Activated T-cell treated with anti-CD3 and anti-CD28 coated beads, Interleukin-2, amount 50 U/mL, for 72 hours (primary cell): ENCODE measurements at places on chromosomes 1 and 21. TPM values are rescaled to one million over a fixed set of nuclear protein-coding genes. Genes with fewer than 3 reads are reported as not detected.

DNA sequence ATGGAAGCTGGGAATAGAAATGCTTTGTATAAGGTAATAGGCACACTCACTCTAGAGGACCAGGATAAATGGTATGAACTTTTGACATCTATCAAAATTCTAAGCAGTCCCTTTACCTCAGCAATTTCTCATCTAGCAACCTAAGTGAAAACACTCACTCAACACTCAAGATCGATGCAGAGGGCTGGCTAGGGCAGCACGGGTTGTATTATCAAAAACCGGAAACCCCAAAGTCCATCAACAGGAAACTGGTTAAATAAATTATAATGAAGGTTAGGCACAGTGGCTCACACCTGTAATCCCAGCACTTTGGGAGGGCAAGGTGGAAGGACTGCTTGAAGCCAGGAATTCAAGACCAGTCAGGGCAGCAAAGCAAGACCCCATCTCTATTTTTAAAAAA is 9.4 kb downstream of the USP48 start:
- no peak for DNase-seq

GRCh38 chr1:15008783-15009729 is 144.5 kb upstream of the TMEM51 start:
- no peak for DNase-seq

S100A16 gene
- not detected for total RNA-seq

SMCP gene
- not detected for total RNA-seq

DNA sequence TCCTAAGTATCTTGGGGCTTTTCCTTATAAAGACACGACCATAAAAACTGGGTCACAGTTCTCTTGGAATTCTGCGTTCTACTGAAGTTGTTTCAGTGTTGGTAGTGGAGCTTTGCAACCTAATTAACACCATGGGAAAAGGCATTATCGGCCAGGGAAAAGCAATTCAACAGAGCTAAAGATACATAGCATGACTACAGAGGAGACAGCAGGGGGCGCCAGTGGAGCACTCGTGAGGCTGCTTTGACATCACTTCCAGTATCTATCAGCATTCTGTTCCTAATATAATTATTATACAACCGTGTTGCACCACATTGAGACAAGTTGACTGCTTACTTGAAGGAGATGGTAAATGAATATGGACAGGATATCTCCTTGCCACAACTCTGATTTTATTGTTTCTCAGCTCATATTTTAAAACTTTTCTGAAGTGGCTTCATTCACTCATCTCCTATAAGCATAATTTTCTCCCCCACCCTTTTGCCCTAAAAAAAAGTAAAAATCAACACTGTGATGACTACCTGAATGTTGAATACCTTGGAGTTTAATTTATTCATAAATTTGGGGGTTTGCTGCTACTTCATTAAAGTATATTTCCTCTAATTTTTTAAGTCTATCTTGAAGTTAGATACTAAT is 39.4 kb downstream of the ZP4 start:
- DNase-seq: peak; percentile 25

SMAP2 gene
- 487 TPM for total RNA-seq

GRCh38 chr1:10917513-10918454 is 94.7 kb upstream of the TARDBP start:
- DNase-seq: peak; percentile 25

GRCh38 chr1:75131565-75132241 is 2.5 kb upstream of the LHX8 start:
- DNase-seq: no peak

DNA sequence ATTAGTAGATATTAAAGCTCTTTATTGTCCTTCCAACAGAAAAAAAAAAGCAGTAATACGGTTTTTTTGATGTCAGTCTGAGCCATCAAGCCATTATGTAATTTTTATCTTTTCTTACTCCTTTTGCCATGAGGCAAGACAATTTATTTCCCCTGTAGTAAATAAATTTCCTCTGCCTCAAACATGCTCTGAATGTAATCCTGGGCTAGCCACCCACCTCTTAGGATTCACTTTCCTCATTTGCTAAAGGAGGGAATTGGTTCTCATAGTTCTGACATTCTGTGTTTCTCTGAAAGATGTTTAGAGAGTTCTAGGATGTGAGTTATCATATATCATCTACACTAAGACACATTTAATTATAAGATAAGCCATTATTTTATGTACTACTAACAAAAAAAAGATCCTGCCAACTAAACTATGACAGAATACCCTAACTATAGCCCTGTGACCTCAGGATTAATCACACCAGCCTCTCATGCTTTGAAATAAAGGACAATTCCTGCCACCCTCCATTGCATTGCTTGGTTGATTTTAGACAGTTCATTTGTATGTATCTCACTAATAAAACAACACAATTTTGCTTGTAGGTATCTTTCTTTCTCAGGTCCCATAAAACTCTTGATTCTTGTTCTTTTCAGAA is 34.0 kb upstream of the RAP1A start:
- no peak for DNase-seq

DNA sequence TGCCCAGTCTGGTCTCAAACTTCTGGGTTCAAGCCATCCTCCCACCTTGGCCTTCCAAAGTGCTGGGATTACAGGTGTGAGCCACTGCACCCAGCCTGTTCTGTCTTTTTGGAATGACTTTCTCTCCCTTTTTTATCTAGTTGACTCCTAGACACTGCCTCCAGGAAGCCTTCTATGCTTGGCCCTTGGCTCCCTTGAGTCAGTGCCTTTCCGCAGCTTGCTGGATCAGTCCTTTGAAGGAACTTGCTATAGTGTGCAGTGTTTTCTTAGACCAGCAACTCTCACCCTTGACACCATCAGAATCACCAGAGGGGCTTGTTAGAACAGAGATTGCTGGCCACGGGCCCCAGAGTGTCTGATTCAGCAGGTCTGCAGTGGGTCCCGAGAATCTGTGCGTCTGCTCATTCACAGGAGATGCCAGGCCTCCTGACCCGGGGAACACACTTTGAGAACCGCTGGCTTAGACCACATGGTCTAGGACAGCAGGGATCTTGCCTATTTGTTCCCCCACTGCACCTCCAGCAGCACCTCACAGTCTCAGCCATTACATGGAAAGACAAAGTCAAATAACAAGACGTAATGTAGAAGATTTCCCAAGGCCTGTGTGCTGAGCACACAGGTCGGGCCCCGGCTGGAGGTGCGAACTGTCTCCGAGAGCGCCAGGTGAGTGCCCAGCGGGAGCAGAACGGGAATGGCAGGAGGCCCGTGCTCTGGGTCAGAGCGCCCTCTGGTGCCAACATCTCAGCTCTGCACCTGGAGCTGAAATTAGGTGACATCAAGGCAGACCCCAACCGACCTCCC is 27.4 kb upstream of the CTPS1 start:
- DNase-seq: peak; percentile 54

DNA sequence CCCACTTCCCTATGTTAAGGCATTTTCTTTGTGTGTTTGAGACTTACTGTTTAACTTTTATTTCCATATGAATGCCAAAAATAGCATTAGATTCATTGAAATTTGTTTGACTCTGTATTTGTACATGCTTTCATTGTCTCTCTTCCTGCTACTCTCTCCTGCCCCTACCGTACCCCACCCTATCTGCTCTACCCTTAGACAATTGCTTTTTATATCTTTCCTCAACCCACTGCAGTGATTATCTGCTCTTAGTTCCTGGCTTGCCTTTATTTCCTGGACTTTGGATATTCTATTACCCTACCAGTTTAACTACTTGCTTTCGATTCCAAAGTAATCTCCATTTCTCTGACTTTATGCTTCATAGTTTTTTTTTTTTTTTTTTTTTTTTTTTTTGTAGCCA is 10.5 kb downstream of the RAVER2 start:
- DNase-seq: no peak

GRCh38 chr1:170662561-170663403 is 1.1 kb upstream of the PRRX1 start:
- DNase-seq: no peak

GRCh38 chr1:87170157-87170556 is 158.5 kb upstream of the LMO4 start:
- no peak for DNase-seq

- no peak for DNase-seq
Measured at GRCh38 chr1:3611170-3612019, at the start of gene MEGF6. MEGF6 (minus strand) TSS chr1:3611508; CDS start chr1:3611268, 240 bp downstream.

- no peak for DNase-seq
Measured at GRCh38 chr1:246184503-246184902, 322.6 kb downstream of the SMYD3 start.

DNA sequence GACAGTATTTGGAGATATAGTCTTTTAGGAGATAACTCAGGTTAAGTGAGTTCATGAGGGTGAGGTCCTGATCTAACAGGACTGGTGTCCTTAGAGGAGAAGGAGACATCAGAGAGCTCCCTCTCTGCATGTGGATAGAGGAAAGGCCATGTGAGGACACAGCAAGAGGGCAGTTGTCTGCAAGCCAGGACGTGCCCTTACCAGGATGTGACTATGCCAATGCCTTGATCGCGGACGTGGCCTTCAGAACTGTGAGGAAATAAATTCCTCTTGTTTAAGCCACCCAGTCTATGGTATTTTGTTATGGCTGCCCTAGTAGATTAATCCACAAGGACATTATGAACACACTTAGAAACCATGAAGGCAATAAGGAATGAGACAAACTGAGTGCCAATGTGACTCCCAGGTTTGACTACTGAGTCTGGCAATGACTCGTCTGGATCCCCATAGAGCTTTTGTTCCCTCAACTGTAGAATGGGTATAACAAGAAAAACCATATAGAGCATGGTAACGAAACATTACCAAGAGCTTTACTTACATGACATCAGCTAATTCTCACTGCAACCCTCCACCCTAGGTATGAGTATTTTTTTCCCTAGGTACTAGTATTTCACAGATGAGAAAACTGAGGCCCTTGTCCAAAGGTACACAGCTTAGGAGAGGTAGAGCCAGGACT is 6.5 kb downstream of the URB1 start:
- DNase-seq: no peak

SEMA6C gene
- total RNA-seq: 4.3 TPM

TFF2 gene
- total RNA-seq: not detected

PLA2G2F gene
- not detected for total RNA-seq

DNA sequence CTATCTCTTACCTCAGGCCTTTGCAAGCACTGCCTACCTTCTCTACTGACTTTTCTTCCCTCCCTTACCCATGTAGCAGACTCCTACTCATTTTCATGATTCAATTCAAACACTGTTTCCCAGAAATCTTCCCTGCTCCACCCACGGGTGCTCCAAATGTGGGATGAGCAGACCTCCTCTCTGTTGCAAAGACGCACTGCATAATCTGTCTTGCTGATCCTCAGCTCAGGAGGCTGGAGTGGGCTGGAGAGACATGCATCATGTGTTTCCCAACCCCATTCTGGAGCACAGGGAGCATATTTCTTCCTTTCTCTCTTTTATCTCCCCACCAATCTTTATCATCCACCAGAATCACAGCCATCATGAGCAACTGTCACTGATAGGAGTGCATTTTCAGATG is 459.9 kb upstream of the NFIA start:
- no peak for DNase-seq

XKR8 gene
- 8.7 TPM for total RNA-seq

GRCh38 chr1:15951341-15952153 is 24.4 kb downstream of the ZBTB17 start:
- DNase-seq: peak; percentile 65

CD53 gene
- total RNA-seq: 170 TPM

DNA sequence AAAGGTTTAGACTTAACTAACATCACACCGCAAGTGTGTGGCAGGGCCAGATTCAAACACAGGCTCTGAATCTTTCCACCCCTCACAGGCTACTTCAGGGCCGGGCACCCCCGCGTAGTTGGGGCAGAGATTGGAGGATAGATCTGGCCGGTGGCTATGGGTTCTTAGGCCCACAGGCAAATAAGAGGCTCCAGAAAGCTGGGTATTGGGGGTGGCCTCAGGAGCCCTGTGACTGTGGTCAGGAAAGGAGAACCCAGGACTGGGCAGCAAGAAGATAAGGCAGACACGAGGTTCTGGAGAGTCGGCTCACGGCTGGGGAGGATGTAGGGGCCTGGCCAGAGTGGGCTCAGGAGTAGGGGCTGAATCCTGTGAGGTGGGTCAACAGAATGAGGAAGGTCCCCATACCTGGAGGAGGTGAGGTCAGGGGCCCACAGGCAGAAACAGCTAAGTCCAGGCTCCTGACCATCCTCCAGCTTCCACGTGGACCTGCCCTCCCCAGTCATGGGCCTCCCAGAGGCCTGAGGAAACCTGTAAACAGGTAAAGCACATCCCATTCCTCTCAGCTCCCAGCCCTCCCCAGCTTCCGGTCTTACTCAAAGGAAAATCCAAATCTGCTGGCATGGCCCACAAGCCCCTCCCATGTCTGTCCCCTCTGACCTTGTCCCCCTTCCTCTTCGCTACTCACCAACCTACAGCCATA is 306.2 kb downstream of the MATN1 start:
- no peak for DNase-seq

- DNase-seq: no peak
Measured at GRCh38 chr1:107153014-107153413, 12.2 kb downstream of the NTNG1 start.

- no peak for DNase-seq
Measured at GRCh38 chr1:197355248-197355995, 87.4 kb downstream of the CRB1 start.

GRCh38 chr1:115454837-115455511 is 116.9 kb upstream of the NGF start:
- DNase-seq: no peak

DNA sequence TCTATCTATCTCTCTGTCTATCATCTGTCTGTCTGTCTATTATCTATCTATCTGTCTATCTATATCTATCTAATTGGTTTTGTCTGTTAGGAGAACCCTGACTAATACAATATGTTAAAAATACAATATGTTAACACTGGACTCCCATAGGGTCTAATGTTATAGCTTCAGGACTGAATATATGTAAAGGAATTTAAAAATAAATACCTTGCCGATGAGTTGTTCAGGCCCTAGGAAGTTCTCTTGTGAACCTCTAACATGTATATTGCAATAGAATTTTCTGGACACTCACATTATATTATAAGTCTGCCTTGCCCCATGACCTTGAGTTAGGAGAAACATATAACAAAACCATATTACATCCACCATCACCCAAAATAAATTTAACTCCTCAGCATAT is 900.6 kb downstream of the NCAM2 start:
- no peak for DNase-seq

DNA sequence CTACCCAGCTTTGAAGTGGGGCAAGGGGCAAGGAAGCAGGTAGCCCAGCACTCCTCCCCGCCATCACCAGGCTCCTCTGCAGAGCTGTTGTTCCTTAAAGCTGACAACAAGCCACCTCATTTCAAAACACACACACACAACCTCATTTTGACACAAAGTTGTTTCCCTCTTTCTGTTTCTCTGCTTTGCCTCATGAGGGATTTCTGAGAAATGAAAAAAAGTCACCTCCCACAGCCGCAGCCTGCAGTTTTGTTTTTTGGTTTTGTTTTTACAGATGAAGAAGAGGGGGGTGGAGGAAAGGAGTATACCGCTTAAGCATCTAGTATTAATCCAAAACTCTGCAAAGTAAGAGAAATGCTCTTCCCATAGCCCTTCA is 12.1 kb downstream of the MCL1 start:
- DNase-seq: peak; percentile 81
